ENCODE measurements at places on chromosomes 16 and 17. TPM values are rescaled to one million over a fixed set of nuclear protein-coding genes. Genes with fewer than 3 reads are reported as not detected.

Gene SLC38A8
- polyA plus RNA-seq = 1.1 TPM

Gene PIK3R5
- 2.6 TPM for polyA plus RNA-seq

Gene GP2
- polyA plus RNA-seq = 0.17 TPM

Gene SCGB1C2
- not detected for polyA plus RNA-seq

Gene GDPD1
- polyA plus RNA-seq = 63.3 TPM

Gene ALOXE3
- polyA plus RNA-seq = 1.8 TPM

Gene ST6GALNAC1
- polyA plus RNA-seq = 4.6 TPM

Gene TNFRSF13B
- not detected for polyA plus RNA-seq

- DNase-seq = no peak
Observed at GRCh38 chr17:38632334-38632733, 26.6 kb upstream of the SRCIN1 start.

DNA sequence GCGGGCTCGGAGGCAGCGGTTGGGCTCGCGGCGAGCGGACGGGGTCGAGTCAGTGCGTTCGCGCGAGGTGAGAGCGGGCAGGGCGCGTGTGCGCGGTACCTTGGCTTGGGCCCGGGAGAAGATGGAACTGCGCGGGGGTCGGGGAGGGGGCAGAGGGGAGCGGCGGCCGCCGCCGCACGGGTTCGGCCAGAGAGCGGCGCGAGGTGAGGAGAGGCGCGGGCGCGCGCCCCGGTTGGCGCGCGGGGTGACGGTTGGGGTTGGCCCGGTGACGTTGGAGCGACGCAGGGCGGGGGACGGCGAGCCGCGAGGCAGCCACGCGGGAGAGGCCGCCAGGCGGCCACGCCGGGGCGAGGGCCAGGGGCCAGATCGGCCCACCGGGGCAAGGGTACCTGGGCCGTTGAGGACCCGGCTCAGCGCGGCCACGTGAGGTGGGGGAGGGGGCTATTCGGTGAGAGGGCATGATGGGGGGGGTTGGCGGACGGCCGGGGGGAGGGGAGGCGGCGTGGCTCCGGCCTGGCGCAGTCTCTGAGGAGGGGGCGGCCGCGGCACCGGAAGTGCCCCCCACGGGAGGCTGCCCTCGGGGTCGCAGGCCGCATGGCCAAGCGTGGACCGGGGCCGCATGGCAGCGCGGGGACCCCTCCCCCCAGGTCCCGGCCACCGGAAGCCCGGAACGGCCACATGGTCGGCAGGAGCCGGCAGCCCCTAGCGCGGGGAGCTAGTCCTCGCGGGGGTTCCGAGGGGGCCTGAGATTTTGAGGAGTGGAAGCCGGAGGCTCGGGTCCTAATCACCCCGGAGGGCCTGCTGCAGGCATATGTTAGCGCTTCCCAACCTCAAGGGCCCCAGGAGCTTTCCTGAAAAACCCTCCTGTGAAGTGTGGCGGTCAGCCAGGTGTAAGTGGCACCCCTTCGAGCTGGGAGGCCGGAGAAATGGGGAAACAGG, 527 bp downstream of the EIF5A start:
- no peak for DNase-seq

GRCh38 chr17:82574041-82574440, 54.5 kb downstream of the FOXK2 start:
- no peak for DNase-seq

DNA sequence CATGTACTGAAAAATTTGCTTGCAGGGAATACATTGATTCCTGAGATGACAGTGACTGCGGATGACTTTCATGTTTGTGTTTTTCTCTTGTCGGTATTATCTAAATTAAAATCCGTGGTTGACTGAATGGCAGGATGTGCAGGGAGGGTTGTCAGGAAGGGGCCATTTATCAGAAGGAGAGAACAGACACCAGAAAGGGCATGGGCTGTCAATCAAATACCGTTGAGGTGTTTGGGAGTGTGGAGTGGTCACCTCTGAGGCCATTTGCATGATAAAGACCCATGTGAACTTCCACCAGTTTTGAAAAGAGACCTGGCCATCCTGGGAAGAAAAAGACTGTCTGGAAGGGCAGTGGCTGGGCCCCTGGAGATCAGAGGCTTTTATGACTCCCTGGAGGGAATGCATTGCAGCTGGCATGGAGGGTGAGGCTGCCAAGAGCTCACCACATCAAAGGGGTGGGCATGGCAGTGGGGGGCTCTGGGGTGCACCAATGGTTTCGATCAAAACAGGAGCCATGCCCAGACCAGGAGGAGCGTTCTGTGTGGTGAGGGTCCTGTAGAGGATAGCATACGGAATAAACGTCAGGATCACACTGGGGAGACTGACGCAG, 67.1 kb downstream of the CYLD start:
- DNase-seq = no peak

DNA sequence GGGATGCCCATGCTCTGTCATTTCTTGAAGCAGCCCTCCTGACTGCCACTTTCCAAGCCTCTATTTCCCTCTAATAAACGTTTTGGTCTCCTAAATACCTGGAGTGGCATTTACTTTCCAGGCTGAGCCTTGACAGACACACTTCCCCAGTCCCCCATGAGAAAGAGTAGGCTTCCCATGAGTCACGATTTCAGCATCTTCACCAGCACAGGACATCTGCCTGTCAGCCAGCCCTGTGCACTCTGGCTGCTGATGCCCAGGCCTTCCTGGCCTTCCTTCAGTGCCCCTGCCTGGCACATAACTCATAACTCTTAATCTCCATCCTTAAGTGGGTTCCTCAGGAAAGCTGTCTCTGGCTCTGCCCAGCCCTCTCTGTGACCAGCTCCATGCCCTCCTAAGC, 30.8 kb upstream of the GAS7 start:
- DNase-seq = no peak

- no peak for DNase-seq
Observed at GRCh38 chr16:77336637-77337036, 98.2 kb downstream of the ADAMTS18 start.

- DNase-seq = no peak
Observed at GRCh38 chr17:30559656-30560055, 82.4 kb downstream of the GOSR1 start.

DNA sequence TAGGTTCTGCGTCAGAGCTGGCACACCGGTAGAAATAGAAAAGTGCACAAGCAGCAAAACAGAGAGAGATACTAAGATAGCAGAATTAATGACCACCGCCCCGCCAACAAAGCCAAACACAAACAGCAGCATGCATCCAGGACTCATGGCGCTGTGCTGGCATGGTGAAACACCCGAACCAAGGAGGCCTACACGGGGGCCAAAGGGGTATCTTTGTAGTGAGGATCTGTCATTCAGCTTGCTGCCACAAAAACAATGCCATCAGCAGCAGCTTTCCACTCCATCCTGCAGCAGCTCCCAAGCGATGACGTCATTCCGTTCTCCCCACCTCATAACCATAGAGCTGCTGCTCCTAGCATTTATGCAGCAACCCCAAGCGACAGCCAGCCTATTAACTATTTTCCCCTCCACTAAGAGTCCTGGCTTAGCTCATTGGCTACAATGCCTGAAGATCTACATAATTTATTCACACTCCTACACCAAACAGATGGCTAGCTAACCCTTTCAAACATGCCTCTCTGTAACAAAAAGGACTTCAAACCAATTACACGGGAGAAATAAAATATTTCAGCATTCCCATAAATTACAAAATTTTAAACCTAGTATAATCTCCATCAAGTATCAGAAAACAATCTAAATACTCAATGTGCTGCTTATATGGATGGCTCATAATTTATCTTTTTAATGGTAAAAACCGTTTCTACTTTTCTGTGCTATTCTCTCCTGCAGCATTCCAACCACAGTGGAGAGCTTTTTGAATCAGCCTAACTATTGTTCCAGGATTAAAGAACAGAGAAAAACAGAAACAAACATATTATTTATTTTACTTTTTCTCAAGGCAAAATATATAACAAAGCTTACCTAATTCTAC, 73.9 kb downstream of the SPAG9 start:
- DNase-seq = peak; percentile 90

DNA sequence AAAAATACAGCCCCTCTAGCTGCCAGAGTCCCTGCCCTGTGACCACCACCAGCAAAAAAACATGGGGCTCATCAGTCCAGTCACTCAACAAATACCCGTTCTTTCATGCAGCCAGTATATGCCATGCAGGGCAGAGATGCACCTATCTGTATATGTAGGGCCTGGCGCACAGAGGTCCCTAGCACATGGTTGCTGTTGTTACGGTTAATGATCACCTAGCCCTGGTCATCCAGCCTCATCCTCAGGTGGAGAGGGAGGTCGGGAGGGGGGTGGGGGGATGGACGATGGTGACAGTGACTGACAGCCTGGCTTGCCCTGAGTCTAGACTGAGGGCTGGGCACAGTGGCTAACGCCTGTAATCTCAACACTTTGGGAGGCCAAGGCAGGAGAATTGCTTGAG, 1.5 kb downstream of the SDR42E2 start:
- no peak for DNase-seq

DNA sequence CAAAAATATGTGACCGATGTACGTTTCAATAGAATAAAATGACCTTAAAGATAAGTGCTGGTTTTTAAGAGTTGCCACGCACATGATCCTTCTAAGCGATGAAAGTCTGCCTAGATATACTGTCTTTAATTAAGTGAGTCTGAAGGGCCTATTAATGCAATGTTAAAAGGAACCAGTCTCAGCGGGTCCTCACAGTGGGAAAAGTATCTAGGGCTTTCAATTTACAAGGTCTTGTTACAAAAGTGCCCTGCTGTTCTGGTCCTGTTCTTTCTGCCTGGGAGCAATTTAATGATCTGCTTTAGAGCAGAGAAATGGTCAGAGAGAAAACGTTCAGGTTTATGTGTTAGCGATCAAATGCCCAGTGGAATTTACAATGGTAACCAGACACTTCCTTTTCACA, 864.0 kb downstream of the KCNJ2 start:
- no peak for DNase-seq

GRCh38 chr17:72575542-72576233, 454.9 kb downstream of the SOX9 start:
- DNase-seq = peak; percentile 32

DNA sequence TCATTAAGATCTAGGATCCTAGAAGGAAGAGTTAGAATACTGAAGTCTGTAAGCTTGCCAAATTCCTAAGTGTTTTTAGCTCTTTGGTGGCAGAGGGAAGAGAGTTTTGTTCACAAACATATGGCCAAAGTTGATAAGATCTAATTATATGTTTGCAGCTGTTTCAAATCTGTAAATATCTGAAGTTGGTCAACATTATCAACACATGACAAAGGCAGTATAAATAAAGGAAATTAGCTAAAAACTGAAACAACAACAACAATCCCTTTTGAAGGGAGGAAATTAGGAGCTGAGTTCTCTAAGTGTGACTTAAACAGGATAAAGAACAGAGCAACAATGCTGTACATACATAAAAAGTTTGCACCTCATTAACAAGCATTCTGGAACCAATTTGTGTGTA, 208.7 kb downstream of the KCNJ2 start:
- no peak for DNase-seq

DNA sequence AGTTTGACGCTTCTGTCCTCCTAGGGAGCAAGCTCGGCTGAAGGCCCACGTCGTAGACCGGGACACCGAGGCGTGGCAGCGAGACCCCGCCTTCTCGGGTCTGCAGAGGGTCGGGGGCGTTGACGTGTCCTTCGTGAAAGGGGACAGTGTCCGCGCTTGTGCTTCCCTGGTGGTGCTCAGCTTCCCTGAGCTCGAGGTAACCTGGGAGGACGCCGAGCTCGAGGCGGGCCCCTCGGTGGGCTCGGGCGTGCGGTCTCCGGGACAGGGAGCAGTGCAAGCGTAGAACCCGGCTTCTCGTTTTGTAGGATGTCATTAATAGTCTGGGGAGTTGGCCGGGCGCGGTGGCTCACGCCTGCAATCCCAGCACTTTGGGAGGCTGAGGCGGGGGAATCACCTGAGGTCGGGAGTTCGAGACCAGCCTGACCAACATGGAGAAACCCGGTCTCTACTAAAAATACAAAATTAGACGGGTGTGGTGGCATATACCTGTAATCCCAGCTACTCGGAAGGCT, 715 bp downstream of the ENDOV start:
- DNase-seq = no peak

DNA sequence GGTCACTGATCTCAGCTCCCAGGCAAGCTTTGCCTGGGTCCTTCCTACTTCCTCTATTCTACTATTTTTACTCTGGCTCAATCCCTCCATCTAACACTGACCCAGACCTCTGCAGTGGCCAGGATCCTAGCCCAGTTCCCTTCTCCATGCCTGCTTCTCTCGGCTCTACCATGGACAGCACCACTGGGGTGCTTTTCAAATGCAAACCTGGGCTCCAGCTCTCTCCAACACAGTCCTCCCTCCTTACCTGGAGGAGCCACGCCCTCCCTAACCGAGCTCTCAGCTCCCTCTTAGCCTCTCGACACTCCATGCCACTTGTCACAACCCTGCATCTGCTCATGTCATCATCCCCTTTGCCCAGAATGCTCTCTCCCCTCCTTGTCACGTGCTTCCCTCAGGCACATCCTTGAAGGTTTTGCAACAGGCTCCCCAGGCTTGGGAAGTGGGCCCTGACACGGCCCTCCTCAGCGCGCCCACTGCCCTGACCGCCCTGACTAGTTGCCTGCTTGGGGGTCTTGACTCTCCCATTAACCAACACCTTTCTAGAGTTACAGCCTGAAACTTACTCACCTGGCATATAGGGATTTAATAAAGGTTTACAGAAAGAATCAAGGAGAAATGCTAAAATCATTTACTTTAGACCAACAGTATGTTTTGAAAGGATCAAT, 41.6 kb downstream of the MARF1 start:
- no peak for DNase-seq

DNA sequence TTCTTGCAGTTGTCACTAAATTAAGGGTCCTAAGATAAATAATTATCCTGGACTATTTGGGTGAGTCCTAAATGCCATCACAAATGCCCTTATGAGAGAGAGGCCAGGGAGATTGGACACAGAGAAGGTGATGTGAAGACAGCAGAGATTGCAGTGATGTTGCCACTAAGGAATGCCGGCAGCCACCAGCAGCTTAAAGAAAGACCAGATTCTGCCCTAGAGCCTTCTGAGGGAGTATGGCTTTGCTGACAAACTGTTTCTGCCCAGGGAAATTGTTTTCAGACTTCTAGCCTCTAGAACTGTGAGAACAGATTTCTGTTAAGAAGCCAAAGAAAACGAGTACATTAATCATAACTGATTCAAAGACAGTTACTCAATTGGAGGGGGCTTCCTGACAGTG, 10.0 kb upstream of the ZNF23 start:
- DNase-seq = no peak

DNA sequence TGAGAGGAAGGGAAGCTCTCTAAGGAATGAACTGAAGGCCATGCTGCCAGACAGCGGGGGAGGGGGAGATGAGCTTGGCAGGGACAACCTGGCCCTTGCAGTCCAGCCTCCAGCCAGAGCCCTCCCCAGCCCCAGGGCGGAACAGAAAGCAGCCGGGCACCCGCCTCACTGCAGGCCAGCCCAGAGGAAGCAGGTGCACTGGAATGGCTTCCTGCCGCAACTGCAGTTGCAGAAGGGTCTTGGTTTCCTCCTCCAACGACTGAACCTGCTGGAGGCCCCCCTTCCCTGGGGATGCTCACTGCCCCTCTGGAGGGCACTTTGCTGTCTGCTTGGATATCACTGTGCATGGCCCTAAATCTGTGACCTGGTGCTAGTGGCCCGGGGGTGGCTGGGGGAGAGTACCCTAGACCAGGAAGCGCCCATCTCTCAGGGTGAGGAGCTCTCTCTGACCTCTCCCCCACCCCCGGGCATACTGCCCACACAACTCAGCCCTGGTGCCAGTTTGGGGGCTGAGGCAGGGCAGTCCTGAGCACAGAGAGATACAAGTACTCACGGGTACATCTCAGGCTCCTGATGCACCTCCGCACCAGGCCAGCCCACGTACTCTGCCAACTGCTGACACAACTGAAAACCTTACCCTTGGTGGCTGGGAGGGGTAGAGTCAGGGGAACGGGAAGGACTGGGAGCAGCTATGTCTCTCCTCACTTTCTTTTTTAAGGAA, 41.1 kb downstream of the MYO18A start:
- peak; percentile 25 for DNase-seq

Measured in spinal cord (tissue), 10 donors.